ENCODE measurements at places on chromosomes 7 and 10.

- no peak for DNase-seq
Observed at GRCh38 chr10:104509981-104510380, 131.1 kb upstream of the SORCS3 start.

DNA sequence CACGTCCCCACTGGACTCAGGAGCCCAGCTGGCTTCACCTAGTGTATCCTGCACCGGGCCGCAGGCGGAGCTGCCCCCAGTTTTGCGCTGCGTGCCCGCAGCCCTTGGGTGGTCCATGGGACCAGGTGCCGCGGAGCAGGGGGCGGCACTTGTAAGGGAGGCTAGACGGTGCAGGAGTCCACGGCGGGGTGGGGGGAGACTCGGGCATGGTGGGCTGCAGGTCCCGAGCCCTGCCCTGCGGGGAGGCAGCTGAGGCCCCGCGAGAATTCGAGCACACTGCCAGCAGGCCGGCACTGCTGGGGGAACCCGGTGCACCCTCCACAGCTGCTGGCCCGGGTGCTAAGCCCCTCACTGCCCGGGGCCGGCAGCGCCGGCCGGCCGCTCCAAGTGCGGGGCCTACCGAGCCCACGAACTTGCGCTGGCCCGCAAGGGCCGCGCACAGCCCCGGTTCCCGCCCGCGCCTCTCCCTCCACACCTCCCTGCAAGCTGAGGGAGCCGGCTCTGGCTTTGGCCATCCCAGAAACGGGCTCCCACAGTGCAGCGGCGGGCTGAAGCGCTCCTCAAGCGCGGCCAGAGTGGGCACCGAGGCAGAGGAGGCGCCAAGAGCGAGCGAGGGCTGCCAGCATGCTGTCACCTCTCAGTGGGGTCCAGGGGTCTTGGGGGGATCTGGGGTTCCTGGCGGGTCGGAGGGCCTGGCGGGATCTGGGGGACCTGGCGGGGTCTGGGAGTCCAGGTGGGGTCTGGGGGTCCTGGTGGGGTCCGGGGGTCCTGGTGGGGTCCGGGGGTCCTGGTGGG is 81.4 kb downstream of the VIPR2 start:
- DNase-seq, result no peak

GRCh38 chr7:158020706-158021095 is 566.9 kb downstream of the PTPRN2 start:
- no peak for DNase-seq

DNA sequence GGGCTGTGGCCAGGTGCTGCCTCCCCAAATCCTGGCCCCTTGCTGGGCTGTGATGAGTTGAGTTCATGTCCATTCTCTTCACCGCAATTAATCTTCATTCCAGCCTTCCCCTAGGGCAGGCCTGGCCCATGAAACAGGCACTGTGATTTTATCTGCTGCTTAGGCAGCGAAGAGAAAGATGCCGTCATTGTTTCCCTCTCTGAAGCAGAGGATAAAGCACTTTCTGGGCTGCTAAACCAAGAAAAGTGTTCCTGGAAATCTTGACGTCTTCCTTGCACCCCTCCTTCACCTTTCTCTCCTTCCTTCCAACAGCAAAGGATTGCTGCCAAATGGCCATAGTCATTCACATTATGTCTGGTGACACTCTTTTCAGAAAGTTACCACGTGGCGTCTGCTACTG is 265.9 kb downstream of the ZEB1 start:
- DNase-seq, result no peak

- DNase-seq, result no peak
Observed at GRCh38 chr7:95927756-95928155, 155.4 kb downstream of the DYNC1I1 start.

DNA sequence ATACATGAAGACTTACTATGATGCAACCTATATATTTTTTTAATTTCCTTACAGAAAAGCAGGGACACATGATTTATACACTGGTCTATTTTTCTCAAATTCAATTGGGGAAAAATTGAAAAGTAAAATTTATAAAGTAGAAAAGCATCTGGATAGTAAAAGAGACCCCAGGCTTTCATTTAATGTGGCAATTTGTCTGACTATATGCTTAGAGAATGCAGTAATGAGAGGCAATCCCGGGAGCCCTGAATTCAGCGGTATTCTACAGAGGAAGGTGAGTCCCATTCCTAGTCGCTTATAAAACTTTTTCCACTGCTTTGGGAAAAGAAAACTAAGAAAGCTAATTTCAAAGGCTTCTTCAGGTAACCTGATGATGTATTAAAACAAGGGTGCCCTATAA is 167.1 kb downstream of the SEMA3D start:
- DNase-seq, result no peak

- DNase-seq, result no peak
Observed at GRCh38 chr10:70162151-70162891, 8.0 kb downstream of the SAR1A start.

DNA sequence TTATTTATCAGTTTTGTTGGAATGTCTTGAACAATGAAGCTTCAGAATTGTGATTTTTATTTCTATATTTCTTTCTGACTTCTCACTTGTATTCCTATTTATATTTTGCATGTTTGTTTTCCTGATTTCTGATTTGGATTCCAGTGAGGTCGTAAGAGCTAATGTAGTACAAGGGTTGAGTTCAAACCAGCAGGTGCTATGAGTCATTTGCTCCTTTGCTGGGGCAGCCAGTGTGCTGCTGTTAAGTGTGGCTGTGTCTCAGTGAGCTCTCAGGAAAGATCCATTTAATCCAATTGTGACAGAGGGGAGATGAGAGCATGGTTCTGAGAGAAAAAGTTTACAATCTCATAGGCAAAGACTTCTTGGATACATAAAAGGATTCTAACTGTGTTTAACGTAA is 48.6 kb downstream of the MCU start:
- no peak for DNase-seq

DNA sequence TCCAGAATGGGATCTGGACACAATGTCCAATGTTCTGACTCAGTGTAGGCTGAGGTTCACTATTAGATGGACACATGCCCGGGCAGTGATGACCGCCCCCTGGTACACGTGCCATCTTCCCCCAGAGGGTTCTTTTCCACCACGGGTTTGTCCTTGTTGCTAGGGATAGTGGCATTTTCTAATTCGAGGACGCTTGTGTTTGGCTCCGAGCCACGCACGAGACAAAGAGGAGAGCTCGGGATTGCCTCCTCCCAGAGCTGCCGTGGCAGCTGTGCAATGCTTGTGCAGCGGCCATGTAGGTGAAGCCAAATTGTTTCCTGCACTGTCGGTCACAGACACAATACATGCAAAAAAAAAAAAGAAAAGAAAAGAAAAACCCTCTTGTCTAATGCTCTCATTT is 207.5 kb downstream of the PAXIP1 start:
- no peak for DNase-seq

- DNase-seq, result no peak
Observed at GRCh38 chr7:94972296-94972695, 64.9 kb downstream of the PPP1R9A start.

DNA sequence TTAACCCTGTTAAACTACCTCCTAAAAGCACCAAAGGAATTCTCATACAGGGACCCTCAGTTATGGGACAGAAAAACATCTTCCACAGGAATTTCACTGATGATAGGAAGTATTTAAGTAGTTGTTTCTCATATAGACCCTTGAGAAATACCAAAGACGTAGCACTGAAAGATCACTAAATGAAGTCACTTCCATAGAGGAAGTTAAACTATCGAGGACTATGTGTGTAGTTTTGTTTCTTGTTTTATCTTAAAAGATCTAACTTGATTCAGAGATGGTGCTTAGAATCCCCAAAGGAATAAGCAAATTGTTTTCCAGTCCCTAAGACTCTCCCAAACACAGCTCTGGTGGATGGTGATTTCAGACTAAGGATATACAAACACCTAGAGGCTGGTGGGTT is 94.8 kb upstream of the AFAP1L2 start:
- DNase-seq, result no peak

DNA sequence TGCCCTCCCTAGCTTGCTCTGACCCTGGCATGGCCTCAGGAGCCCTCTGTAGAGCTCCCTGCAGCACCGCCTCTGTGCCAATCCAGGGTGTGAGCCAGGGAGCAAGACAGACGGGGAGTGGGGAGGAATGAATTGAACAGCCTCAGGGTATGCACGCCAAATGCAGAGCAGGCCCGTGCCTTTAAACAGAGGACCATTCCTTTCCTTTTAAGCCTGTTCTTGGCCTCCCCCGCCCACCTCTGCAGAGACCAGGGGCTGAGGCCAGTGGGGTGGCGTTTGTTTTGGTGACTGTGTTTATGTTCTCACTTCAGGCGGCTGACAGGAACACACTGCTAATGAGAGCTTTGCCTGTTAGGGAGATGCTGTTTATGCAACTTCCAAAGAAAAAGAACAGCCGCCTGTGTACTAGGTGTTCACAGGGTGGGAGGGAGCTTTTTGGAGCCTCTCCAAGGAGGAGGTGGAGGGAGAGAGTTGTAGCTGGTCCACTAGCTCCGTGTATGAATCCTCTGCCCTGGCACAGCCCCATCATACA is 528.1 kb upstream of the DPP6 start:
- no peak for DNase-seq

- DNase-seq, result no peak
Observed at GRCh38 chr7:69295977-69296376, 302.3 kb upstream of the AUTS2 start.

DNA sequence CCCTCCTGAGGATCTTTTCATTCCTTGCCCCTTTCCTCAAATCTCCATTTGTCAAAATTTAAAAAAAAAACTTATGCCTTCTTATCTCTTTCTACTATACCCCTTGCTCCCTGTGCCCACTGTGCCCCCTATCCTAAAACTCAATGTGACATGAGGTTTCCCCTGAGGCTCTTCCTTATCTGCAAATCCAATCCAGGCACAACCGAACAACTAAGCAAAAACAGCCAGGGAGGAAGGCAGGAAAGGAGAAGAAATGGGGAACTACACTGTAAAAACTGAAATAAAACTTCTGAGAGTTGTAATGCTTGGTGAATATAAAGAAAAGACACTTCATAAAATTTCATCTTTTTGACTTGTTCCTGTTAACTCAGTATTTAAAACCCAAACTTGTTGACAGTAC is 54.2 kb downstream of the CRPPA start:
- DNase-seq, result no peak

GRCh38 chr7:12945901-12946300 is 258.5 kb downstream of the ARL4A start:
- no peak for DNase-seq

DNA sequence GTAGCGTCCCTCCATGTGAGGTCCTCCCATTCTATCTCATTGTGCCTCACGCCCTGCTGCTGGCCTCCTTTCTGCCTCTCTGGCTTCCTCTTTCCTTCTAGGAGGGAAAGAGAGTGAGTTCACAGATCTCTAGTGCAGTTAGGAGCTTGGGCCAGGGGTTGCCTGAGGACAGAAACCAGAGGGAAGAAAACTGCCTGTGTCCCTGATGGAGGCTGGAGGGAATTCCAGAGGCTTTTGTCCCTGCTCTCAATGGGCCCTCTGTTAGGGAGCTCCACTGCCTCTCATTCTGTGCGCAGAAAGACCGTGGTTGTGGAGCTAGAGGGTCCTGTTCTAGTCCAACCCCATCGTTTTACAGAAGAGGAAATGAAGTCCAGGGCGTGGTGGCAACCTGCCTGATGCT is 4.6 kb downstream of the MARVELD1 start:
- DNase-seq, result no peak

GRCh38 chr10:90213346-90213745 is 512.0 kb downstream of the KIF20B start:
- no peak for DNase-seq

DNA sequence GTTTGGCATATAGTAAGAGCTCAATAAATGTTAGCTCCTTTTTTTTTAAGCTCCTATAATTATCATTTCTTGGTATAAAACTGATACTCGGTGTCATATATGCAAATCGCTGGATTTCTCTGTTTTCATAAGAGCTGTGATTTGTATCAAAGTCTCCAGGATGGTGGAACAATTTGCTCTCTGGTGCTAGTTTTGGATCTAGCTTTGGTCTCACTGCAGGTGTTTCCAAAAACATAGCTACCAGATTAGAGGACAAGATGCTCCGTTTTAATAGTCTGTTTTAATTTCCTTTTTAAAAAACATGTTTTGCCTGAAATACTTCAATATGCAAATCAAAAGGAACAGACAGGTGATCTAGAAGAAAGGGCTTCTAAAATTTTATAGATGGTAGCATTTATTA is 25.3 kb downstream of the ADAM22 start:
- no peak for DNase-seq

DNA sequence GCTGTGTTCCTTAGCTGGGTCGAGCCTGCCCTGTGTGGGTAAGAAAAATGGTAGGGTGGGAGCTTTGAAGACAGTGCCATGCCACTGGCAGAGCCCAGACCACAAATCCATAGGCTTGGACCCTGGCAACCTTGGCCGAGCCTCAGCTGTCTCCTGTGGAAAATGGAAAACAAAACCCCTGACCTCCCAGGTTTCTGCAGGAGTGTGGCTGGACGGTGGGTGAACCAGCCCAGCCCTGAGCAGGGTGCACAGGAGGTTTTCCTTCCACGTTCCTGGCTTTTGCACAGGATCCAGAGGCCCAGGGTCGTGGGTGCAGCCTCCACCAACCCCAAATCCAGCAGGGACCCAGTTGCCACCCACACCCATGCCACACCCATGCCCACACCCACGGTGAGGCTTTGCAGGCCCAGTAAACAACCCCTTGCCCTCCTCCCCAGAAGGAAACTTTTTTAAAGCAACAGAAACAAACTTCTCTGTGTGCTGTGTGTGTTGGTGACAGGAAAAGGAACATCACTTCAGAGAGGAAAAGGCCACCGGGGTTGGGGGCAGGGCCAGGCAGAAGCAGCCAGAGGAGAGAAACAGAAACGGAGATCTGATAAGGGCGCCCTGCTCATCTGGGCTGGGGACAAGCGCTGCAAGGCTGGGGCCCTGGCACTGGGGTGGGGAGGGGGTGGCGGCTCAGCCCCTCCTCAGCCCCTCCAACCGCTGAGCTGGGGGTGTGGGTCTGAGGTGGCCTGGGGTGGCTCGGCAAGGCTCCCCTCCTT is 20.7 kb upstream of the ZMIZ1 start:
- no peak for DNase-seq

GRCh38 chr7:44735403-44736165 is 13.1 kb upstream of the ZMIZ2 start:
- no peak for DNase-seq

- no peak for DNase-seq
Observed at GRCh38 chr7:115635376-115635775, 395.2 kb downstream of the TFEC start.

GRCh38 chr7:93117327-93117726 is 452 bp downstream of the SAMD9 start:
- no peak for DNase-seq

DNA sequence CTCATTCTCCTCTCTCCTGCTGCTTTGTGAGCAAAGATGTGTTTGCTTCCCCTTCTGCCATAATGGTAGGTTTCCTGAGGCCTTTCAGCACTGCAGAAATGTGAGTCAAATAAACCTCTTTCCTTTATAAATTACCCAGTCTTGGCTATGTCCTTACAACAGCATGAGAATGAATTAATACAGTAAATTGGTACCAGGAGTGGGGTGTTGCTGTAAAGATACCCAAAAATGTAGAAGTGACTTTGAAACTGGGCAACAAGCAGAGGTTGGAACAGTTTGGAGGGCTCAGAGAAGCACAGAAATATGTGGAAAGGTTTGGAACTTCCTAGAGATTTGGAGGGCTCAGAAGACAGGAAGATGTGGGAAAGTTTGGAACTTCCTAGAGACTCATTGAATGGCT is 388.7 kb upstream of the GHITM start:
- DNase-seq, result no peak
